ENCODE measurements at places on chromosomes 5 and 9.

GRCh38 chr5:456351-457194 lies 13.6 kb downstream of the EXOC3 start:
- no peak for DNase-seq

DNA sequence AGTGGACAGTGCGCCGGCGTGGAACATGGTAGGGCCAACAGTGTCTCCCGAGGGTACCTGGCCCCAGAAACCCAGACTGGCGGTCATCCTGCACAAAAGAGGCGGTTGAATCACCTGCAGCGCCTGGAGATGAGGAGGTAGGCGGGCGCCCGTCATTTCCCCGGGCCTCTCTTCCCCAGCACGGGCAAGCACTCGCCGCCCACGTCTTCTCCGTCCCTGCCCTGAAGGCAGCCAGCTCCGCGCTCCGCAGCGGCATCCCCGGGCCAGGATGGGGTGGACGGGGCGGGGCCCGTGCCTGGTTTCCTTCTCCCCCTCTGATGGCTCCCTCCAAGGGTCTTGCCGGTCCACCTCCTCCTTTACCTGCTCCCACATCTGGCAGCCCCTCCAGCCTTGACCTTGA lies 27.1 kb upstream of the N4BP3 start:
- DNase-seq = no peak

- DNase-seq = peak; percentile 83
These were observed 313.7 kb downstream of the TRIM32 start for GRCh38 chr9:117000834-117001233.

DNA sequence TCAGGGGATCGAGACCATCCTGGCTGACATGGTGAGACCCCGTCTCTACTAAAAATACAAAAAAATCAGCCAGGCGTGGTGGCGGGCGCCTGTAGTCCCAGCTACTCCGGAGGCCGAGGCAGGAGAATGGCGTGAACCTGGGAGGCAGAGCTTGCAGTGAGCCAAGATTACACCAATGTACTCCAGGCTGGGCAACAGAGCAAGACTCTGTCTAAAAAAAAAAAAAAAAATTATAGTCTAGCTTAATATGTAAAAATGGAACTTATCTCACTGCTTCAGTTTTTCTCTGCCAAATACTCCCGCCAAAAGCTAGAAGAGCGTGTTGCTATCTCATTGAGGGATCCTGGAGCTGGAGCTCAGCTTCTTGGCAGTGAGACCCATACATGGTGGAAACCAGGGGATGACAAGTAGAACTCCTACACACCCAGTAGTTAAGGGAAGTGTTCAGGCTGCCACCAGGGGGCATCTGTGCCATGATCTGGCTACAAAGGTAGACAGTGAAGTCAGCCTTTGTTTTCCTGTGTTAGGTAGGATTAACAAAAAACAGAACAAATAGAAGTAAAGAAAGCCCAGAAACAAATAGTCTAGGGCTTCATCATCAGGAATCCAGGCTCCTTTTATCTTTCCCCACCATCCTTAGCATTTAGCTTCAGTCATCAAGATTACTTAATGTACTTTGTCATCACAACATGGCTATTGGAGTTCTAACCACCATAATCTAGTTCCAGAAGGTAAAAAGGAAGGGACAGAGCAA lies 33.6 kb upstream of the GLIPR2 start:
- peak; percentile 82 for DNase-seq

GRCh38 chr5:37212096-37212495 lies 37.1 kb downstream of the CPLANE1 start:
- DNase-seq = no peak

DNA sequence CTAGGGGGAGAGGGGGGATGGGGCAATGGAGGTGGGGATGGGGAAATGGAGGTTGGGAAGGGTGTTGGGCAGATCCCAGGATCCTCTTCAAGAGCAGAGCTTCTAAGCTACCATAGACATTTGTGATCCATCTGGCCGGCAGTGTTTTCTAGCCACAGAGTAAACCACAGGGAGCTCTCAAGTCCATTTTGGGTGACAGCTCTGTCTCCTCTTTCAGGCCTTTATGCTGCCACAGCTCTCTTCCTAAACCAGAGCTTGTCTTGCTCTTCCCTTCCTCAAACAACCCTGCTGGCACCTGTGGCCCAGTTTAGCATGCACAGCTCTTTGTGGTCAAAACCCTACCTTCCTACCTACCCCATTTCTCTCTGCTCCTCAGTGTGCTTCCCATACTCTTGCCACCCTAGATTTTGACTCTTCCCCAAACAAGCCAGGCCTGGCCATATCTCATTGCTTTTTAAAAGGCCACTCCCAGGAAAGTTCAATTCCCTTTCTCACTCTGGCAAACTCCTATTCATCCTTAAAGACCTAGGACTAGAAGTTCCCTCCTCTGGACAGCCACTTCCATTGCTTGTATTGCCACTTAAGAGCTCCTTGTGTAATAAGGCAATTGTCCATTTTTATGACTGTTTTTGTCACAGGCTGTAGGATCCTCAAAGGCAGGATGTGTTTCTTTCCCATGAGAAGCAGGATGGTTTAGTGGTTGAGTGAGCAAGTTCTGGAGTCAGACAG lies 84.3 kb upstream of the PANK3 start:
- no peak for DNase-seq

DNA sequence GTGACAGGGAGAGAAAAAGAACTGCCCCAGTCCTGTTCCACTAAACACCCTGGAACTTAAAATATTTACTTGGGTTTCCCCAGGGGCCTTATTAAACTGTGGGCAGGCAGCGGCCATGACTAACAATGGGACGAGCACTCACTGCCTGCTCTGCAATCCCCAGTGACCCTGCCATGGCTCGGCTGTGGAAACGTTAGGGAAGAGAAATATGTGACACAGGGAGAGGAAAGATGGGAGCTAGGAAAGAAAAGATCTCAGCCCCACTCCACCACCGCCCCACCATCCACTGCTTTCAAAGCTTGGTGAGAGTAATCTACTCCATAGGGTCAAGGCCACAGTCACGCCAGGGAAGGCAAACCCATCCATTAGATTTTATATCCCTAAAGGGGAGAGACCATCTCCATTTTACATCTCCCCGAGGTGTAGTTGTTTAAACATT lies 117.6 kb downstream of the EFNA5 start:
- peak; percentile 96 for DNase-seq

GRCh38 chr5:174282391-174282790 lies 236.9 kb downstream of the NSG2 start:
- DNase-seq = no peak

DNA sequence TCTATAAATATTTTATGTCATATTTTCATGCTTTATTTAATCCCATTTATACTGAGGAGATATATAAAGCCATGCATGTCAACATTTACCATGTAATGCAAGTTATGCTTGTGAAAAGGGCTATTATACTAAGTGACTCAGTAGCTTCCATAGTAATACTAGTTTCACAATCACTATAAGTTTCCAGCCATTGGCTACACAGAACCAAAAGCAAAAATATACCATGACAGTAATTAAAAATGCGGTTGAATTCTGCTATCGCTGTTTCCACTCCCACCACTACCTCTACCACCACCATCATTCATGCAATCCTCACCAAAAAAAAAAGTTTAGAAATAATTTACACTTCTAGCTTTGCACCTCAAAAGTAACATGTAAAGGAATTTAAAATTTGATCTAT lies 60.2 kb downstream of the MLLT3 start:
- no peak for DNase-seq

GRCh38 chr5:9230355-9230754 lies 315.5 kb downstream of the SEMA5A start:
- no peak for DNase-seq

DNA sequence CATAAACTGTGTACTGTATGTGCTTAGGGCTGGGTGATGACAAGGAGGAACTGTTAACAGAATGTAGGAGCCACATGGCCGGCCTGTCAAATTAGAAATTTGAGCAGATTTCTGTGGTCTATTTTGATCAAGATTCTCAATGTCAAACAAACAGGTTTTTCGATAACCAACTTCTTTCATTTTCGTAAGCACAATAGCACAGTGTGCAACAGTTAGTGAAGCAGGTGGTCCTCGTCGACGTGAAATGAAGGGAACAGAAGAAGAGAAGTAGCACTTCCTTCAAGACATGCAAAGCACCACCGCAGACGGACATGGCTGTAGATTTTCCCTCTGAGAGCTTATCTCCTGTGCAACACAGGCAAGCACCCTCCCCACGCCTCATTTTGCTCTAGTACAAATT lies 252.1 kb downstream of the CRB2 start:
- DNase-seq = no peak

DNA sequence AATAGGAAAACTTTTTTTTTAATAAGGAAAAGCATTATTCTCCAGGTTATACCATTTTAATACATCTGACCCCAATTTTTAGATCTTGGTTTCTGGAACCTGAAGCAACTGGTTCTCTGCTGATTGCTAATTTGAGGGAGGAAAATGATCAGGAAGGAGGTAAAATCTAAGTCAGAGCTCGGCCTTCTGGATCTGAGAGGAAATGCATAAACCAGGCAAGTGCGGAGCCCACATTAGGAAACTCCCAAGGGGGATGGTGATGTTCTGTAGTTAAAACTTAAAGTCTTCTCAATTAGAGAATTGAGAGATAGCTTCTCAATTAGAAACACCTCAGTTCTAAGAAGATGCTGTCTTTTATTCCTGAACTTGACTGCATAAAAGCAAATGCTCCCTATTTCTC lies 113.5 kb downstream of the TSSK1B start:
- DNase-seq = peak; percentile 52

- no peak for DNase-seq
These were observed 7.6 kb downstream of the RFESD start for GRCh38 chr5:95654196-95654595.

DNA sequence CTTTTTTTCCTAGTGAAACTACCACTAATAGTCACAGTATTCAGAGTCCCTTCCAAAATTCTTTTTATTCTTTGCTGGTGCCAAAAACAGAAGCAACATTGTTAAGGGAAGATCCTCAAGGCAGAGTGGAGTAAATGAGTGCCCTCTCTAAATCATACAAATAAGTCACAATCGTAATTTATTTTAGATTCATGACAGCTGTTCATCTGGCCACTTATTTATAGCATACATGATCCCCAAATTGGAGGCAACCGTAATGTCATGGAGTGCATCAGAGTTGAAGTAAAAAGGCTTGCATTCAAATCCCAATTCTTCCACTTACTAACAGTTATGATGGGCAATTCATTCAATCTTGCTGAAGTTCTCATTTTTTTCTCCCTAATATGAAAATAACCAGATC lies 33.4 kb downstream of the POLK start:
- no peak for DNase-seq

DNA sequence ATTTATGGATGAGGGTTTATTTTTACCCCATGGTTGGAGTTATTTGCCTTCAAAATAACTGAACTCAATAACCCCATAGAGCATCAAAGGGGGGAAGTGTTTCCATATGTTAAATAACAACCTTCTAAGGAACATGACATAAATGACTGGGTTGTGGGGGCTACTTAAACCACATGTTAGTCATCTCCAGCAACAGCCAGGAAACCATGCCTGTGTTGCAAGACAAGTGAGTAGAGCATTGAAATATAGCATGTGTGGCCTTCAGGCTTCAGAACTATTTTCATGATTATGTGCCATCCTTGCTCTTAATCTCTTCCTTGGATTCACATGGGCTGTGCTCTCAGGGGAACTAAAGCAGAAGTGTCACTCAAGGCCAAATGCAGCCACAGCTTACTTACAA lies 431.2 kb downstream of the AGTPBP1 start:
- DNase-seq = no peak

DNA sequence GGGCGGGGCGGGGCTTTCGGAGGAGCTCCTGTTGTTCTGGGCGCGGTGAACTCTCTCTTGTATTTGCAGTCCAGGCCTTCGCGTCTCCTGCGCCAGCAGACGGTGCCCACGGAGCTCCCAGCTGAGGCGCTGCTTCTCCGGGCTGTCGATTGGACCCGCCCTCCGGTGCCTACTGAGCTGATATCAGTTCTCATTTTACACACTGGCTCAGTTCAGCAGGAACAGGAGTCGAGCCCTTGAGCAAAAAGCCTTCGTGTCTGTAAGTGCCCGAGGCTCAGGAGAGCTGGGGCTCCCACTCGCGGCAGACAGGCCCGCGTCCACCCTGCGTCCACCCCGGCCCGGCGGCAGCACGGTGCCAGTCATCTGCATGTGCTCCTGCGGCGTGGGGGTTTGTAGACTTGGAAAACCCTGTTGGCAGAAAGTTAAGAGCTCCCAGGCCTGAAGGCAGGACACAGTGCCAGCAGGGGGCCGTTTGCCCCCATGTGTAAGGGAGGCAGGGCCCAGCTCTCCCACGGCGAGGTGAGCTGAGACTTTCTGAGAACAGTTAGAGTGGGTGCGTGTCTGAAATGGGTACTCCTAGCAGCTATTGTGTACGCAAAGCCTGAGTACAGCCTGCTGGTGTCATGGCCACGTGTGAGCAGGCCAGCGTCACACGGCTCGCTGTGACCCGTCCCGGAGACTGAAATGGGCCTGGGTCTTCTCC lies 231.5 kb downstream of the FANCC start:
- no peak for DNase-seq

DNA sequence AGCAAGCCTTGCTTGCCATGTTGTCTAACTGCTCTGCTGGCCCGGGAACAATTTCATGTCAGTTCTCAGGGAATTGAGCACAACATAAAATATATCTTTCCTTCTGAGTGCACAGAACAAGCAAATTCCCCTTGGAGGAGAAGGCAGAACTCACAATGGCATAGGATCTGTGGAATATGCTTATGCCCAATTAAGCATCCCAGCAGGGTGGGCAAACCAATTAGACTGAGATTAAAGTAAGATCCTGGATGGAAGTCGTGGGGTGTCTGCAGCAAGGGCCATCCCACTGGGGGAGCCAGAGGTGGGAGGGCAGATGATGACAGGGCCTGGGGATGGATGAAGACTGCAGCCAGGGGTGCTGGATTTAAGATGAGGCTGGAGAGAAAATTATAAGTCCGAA lies 114.1 kb downstream of the BRINP1 start:
- DNase-seq = peak; percentile 78

DNA sequence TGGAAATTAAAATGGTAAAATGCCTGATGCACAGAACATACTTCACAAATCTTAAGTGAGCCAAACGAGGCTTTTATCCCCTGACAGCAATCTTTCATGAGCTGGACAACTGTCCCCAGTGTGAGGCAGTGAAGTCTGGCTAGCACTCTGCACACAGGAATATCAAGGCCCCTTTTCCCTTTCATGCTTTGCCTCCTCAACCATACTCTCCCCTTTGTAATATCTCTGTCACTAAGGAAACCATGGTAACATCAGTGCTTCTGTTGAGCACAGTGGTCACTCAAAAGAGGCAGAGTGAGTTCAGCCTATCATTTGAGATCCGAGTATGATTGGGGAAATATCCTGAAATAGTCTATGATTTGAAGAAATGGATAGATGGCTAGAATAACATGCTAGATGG lies 318.3 kb downstream of the ENC1 start:
- DNase-seq = peak; percentile 46

DNA sequence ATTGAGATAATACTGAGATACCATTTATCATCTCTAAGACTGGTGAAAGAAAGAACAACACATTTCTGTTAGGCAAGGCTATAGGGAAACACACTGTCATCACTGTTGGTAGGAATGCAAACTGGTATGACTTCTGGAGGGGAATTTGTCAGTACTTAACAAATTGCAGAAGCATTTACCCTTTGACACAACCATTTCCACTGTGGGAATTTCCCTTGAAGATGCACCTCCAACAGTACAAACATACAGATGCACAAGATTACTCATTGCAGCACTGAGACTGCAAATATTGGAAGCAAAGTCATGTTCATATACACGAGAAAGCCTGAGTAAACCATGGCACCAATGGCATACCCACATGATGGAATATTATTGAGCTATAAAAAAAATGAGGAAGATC lies 17.6 kb downstream of the GM2A start:
- DNase-seq = no peak

GRCh38 chr5:72244862-72245371 lies 75.1 kb downstream of the MRPS27 start:
- peak; percentile 87 for DNase-seq

GRCh38 chr5:101244621-101245020 lies 341.5 kb upstream of the ST8SIA4 start:
- DNase-seq = no peak

GRCh38 chr5:5347442-5347841 lies 75.0 kb upstream of the ICE1 start:
- DNase-seq = no peak
